NCI-H2107 (cell line): ENCODE measurements at places on chromosomes 3 and 15.

GRCh38 chr15:52559575-52559974, 9.3 kb downstream of the ARPP19 start:
- DNase-seq: no peak

- no peak for DNase-seq
Observed at GRCh38 chr3:117681619-117682018, 972.0 kb downstream of the TUSC7 start.

DNA sequence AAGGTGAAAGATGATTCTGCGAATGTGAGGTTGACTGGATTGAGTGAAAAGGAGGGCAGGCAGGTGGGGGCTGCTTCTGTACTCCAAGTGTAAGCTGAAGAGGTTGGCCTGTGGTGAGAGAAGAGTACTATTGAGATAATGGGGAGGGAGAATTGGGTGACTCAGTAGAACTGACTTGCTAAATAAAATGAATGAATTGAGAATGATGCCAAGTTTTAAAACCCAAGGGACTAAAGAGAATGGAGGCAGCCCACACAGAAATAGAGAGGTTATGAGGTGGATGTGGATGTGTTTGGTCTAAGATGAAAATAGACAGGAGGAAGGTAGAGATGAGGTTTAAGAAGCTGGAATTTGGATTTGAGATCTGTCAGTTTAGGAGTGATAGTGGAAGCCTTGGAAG, 5.9 kb downstream of the MME start:
- DNase-seq: no peak

- no peak for DNase-seq
Observed at GRCh38 chr3:133945381-133946095, 49.9 kb upstream of the RAB6B start.

DNA sequence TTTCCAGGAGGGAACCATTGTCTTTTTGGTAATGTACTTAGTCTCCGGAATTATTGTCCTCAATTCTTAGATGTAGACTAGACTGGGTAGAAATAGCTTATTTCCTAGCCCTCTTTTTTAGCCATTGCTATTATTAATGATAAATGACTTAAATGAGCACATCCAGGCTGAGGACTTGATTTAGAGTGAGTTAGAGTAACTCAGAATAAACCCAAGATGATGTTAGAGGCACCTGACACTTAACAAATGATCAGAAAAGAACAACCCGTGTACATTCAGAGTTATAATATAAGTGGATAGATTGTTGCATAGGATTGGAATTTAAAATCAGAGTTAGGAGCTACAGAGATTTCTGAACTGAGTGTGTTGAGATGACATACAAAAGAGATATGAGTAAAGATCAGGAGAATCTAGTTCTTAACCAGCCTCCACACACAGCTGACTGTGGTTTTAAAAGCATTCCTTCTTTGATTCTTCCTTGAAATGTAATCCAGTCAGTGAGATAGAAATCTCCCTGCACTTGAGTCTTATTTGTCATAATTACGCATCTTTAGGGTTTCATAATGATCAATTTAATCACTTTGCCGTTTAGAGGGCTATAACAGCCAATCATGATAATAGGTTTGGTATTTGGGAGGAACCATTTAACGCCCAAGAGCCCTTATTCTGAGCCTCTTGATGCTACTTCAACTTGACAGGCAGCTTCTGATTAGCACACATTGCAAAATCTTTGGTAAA, 366.5 kb downstream of the GAP43 start:
- DNase-seq: no peak

- DNase-seq: no peak
Observed at GRCh38 chr15:35427091-35427490, 118.9 kb downstream of the DPH6 start.
